AG10803 (cell line): ENCODE measurements at places on chromosomes 16 and 17.

GRCh38 chr16:21263640-21264570, 14.2 kb downstream of the CRYM start:
- DNase-seq, result peak; percentile 55

GRCh38 chr17:44967907-44968224, 237 bp downstream of the C1QL1 start:
- DNase-seq, result no peak

GRCh38 chr17:35914354-35914753, 16.2 kb downstream of the RDM1 start:
- DNase-seq, result no peak

DNA sequence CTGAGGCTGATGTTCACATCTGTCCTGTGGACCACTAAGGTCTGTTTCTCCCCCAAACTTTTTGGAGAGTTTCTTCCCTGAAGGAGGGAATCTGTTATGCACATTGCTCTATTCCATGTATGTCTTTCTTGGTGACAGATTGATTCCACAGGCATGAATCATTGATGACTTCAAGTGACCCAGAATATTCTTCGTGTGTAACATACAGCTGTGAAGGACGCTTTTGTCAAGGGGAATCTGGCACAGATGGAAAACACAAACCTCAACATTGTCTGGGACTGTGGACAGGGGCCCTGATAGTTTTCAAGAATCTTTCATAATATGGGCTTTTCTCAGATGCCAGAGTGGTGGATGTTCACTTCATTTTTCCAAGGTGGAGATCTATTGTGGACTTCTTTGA, 223.1 kb upstream of the MAF start:
- DNase-seq, result no peak

DNA sequence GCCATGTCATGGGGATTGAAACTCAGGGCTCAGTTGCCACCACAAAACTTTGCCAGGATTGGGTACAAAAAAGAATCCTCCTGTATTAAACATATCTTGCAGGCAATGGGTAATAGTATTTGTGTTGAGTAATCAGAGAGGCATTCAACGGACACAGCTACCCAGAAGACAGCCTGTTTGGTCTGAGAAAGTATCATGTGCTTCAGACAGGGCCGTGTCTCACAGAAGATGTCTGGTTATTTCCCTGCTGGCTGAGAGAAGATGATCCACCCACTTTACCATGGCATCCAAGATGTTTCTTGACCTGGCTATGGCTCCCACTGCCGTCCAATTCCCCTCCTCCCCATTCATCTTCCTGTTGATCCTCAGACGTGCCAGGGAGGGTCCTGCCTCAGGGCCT, 304.3 kb upstream of the XYLT1 start:
- peak; percentile 48 for DNase-seq

DNA sequence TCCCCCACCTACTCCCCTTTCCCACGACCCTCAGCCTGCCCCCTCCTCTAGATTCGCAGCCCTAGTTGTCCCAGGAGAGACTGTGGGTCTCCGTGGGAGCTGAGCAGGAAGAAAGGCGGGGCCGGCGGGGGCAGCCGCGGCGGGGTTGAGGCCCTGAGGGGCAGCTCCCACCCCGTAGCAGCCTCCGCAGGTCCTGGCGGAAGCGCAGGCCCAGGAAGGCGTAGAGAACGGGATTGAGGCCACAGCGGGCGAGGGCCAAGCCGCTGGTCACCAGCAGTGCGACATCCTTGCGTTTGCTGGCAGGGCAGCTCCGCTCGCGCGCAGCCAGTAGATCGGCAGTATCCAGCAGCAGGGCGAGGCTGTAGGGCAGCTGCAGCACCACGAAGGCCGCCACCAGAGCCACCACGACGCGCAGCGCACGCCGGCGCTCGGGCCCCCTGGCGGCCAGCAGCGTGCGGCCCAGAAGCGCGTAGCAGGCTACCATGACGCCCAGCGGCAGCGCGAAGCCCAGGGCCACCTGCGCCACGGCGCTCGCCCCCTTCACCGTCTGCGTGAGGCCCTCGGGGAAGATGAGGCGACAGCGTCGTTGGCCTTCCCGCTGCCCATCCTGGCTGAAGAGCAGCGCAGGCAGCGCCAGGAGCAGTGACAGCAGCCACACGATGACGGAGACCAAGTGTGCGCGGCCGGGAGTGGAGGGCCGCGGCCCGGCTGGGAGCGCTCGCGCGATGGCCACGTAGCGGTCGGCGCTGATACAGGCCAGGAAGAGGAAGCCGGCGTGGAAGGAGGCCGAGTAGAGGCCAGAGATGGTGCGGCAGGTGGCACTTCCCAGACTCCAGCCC, 1.9 kb downstream of the CCR10 start:
- DNase-seq, result peak; percentile 78

- DNase-seq, result no peak
Measured at GRCh38 chr17:42414704-42415409, 8.2 kb downstream of the CAVIN1 start.

DNA sequence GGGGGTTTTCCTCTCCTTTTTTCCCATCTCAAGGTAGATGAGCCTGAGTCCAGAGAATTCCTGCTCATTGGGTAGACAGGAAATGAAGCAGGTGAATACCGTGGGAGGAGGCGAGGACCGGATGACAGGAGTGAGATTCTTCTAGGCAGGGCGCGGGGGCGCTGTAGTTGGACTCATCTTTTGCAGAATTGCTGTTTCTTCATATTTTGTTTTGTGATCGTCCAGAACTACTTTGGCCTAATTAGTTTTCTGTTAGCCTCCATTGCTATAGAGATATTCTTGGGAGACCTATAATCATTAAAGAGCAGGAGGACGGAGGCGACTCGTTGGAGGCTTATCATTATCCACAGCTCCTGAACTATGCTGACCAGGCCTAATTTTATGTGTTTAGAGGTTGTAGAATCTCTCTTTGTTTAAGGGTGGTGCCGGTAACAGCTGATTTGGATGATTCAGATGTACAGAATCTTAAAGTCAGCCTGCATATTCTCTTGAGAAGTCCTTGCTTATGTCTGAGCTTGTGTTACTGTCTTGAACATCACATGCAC, 650 bp downstream of the ATP6V0A1 start:
- DNase-seq, result peak; percentile 53

DNA sequence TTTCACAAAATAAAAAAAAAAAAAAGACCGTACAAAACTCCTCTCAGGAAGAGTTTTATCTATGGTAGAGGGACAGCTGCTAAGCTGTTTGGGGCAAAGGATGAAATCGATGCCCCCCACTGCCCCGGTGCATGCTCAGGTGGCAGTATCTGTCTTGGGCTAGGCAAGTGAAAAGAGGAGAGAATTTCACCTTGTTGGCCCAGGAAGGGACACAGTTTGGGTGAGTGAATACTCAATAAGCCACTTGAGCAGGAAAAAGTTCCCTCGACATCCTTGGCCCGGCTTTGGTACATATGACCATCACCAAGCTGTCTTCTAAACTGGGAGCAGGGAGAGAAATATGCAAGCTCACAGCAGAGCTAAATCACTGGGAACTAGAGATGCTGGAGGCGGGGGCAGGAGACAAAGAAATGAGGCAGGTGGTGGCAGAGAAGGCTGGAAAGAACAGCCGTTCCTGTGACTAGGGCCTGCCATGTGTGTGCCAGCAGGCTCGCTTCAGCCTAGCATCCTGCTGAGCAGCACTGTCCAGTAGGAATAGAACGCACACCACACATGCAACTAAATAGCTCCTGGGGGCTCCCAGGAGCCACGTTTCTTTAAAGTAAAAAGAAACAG, 8.2 kb upstream of the EIF1 start:
- DNase-seq, result no peak

GRCh38 chr17:1820528-1821252, 9.0 kb downstream of the SMYD4 start:
- no peak for DNase-seq

GRCh38 chr17:22278302-22279275, 586.3 kb downstream of the KCNJ18 start:
- DNase-seq, result no peak

GRCh38 chr17:48636177-48637018, 10.2 kb upstream of the HOXB9 start:
- peak; percentile 78 for DNase-seq

- no peak for DNase-seq
Measured at GRCh38 chr16:65917466-65917865, 449.0 kb upstream of the CDH5 start.

- DNase-seq, result no peak
Measured at GRCh38 chr17:74442291-74442669, 10.4 kb downstream of the GPRC5C start.

DNA sequence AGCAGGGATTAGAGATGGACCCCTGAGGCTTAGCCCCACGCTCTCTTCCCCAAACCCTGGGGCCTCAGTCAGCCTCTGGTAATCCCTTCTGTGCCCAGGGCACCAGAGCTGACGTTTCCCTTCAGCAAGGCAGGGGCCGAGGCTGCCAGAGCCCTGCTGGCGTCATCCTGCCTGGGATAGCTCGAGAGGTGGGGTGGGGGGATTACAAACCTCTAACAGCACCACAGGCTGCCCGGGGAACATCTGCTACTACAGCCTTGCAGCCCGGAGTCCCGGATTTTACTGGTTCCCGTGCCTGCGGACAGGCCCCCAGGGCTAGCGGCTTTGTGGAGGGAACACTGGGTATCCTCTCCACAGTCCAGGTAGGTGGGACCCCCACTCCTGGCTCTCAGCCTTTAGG, at the start of gene AANAT:
TSS of gene AANAT (plus strand) at position 238 of the 400 bp plus-strand sequence. CDS start 1,144 bp downstream, outside the sequence.
- DNase-seq, result no peak

DNA sequence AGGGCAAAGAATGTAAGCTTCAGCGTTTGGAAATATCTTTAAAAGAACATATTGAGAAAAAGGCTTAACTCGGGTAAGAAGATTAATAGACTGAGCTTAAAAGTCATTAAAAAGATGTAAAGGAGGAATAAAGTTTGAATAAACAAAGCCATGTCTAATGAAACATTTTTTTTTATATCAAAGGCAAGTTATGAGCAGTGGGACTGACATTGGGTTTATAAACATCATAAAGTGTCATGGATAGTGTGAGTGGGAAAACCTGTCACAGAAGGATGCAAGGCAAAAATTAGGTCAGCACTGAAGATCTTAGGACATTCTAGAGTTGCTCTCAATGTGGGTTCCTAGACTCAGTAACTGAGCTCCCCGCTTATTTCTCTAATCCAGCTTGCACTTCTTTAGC, 438.0 kb upstream of the CDH11 start:
- no peak for DNase-seq

GRCh38 chr17:2363851-2364762, 26.8 kb downstream of the SGSM2 start:
- DNase-seq, result no peak

GRCh38 chr17:81814748-81815645, 11.0 kb downstream of the GCGR start:
- no peak for DNase-seq

- DNase-seq, result no peak
Measured at GRCh38 chr16:78057803-78058564, 35.6 kb downstream of the CLEC3A start.

DNA sequence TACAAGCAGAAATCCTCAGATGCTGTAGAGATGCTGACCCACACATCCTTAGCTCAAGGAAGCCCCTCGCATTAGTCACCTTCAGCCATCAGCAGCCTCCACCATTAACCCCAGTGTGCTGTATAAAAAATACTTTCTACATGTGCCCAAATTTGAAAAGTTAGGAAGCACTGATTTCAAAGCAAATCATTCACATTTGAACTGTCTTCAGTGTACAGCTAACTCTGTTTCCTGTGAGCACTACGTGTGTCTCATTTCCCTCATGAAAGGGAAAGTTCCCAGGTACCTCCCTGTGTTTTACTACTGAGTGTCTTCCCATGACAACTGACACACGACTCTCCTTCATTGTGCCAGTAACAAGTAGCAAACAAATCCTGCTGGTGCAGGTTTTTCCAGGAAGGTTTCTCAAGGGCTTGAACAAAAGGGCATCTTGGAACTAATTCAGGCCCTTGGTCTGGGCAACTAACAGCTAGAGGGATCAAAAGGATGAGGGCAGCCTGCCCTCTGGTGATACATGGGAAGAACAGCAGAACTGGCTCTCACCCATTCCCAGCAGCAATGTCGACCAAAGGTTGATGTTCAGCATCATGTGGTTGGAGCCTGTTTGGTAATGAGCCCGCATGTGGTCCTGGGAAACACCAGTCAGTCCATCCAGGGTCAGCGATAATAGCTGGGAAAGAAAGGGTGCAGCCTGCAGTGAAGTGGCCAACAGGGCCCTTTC, 4.0 kb downstream of the SLC35B1 start:
- peak; percentile 49 for DNase-seq

DNA sequence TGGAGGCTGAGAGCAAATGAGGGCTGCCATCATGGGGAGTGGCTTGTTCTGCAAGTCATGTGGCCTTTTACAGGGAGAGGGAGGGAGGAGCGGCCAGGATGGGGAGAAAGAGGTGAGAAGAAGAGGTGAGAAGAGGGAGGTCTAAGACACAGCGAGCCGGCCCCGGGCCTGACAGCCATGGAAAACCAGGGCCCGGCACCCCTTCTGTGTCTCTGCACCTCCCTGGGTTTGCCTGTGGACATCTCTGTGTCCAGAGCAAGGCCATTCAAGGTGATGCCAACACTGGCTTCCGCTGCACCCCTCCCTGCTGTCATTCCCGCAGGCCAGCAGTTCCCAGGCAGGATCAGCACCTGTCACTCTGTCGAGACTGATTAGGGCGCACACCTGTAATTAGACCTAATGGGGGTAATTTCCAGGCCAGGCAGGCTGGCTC, 75.6 kb downstream of the MGAT5B start:
- DNase-seq, result no peak

DNA sequence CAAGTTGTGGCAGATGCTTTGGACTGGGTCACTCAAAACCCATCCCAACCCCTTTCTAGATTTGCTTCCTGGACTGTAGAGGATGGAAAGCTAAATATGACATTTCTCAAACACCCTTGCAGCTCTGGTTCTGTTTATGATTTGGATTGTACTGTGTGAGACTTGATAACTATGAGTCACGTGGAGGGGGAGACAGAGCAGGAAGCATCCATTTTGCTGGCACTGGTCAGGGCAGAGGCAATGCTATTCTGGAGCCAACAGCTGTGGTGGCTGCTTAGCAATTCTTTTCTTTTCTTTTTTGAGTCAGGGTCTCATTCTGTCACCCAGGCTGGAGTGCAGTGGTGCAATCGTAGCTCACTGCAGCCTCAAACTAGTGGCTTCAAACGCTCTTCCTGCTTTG, 13.6 kb upstream of the TERF2 start:
- peak; percentile 48 for DNase-seq

- DNase-seq, result no peak
Measured at GRCh38 chr17:50630524-50631194, 4.0 kb upstream of the ABCC3 start.

- DNase-seq, result peak; percentile 52
Measured at GRCh38 chr17:7004398-7005253, 7.8 kb upstream of the RNASEK start.

DNA sequence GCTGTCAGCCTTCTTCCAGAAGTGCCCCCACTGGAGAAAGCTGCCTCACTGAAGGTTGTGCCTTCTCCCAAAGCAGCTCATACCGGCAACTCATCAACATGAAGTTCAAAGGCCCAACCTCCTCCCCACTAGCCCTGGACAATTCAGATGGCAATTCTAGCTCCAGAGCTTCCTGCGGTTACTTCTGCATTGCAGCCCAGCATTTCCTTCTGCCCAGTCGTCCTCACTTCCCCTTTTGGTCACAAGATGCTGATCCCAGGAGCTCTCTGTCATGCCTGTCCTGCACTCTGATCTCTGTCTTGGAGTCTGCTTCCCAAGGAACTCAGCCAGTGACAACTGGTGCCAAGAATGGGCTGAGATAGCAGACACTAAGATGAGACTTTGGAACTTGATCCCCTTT, 178.2 kb upstream of the SOX9 start:
- no peak for DNase-seq
